ENCODE measurements at places on chromosomes 3 and 15. TPM values are rescaled to one million over a fixed set of nuclear protein-coding genes. Genes with fewer than 3 reads are reported as not detected.

DNA sequence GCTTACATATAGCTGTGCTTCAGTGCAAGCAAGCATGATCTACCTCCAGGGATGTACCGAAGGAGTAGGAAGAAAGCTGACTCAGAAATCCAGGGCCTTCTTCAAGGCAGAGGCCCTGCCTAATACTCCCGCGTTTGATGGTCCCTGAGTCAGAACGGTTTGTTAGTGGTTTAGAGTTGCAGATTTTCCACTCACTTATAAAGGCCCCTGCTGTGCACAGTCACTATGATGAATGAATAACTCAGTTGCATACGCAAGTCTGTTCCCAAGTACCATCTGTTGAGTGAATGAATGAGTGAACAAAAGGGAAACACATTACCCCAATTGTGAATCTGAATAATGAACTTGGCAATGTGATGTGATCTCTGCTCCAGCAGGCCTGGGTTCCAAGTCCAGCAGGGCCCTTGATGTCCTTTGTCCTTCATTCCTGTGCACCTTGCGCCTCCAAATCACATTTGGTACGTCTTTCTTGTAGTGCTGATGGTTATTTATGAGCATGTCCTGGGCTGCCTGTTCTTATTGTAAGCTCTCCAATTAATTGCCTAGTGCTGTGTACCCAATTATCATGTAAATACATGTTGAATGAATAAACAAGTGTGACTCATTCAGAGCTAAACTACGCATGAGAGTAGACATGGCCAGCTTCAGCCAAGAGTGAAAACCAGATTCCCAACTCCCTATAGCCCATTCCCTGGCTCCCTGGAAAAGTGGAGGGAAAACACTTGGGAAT is 85.3 kb upstream of the LIMD1 start:
- DNase-seq, result peak; percentile 42

GRCh38 chr3:171459137-171459941 is 866 bp downstream of the TNIK start:
- peak; percentile 61 for DNase-seq

The RRP9 gene
- total RNA-seq, result 80.6 TPM

The PPARG gene
- total RNA-seq, result 0.62 TPM

The GADL1 gene
- total RNA-seq, result not detected

The SAMD7 gene
- total RNA-seq, result not detected

The TTLL3 gene
- 7.4 TPM for total RNA-seq

All from H7 (cell line).